ENCODE measurements at places on chromosomes 6 and 20.

DNA sequence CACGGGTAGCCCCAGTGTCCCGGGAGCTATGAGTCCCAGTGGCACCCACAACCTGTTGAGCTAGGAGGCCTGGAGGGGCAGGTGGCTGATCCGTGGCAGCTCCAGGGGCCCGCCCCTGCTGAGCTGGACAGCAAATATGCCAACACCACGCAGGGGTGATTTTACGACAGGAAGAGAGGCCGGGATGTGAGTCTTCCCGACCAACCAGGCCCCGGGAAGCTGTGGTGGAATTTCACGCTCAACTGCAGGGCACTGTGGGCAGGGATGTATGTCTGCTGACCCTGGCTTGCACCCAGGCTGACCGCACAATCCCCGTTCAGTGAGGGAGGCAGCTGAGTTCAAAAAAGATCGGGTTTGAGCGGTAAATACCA is 183.9 kb downstream of the ERMARD start:
- no peak for DNase-seq

GRCh38 chr6:105873211-105873704 is 212.9 kb upstream of the PRDM1 start:
- no peak for DNase-seq

- no peak for DNase-seq
Measured at GRCh38 chr6:84766118-84766798, 1.9 kb upstream of the TBX18 start.

DNA sequence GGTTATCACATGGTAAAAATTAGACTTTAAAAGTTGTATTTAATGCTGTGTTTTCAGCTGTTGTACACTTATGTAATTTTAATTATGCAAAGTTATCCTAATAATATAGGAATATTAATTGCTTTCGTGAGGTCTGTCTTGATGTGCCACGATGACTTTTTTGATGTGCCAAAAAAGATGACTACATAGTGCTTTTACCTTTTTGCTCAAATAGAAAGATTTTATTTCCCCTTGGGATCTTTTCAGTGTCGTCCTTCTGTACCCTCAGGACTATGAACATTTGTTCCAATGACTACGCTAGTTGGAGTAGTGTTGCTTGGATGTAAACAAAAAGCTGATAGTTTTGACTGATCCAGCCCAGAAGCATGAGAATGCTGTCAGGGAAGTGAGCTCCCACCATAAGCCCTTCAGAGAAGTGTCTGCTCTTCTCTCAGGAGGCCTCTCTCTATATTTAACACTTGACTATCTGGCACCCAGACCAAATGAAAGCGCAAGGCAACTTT is 1.2 kb upstream of the CD164 start:
- no peak for DNase-seq

DNA sequence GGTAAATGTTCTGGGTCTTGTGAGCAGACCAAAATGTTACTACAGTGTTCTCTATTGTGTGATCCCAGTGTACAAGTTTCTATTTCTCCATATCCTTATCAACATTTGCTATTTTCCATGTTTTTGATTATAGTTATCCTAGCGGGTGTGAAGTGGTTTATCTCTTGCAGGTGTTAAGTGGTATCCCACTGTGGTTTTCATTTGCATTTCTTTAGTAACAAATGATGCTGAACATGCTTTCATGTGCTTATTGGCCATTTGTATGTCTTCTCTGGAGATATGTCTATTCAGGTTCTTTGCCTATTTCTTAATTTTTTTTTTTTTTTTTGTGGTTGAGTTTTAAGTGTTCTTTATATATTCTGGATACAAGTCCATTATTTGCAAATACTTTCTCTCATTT is 35.5 kb downstream of the NSFL1C start:
- DNase-seq, result no peak

DNA sequence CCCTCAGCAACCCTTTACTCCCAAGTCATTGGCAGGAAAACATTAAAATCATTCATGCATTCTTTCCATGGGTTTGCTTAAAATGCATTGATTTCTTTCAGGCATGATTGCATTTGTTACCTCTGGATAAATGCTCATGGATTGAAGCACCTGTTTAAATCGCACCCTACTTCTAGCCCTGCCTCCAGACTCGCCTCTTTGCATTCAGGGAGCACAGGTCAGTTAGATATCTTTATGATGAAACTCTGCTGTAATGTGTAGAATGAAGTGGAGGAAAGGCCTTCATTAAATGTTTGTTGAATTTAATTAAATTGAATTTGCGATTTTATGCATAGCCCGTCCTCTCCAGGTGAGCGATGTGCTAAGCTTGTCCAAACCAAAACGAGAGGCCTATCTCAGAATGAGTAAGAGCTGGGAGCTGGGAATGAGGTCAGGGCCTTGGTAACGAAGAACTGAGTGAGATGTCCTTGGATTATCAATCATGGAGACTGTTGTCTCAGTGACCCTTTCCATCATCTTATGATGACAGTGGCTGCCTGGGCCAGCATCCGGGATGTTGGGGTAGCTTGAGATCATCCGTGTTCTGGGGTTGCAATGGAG is 210.1 kb downstream of the SYNDIG1 start:
- DNase-seq, result no peak

DNA sequence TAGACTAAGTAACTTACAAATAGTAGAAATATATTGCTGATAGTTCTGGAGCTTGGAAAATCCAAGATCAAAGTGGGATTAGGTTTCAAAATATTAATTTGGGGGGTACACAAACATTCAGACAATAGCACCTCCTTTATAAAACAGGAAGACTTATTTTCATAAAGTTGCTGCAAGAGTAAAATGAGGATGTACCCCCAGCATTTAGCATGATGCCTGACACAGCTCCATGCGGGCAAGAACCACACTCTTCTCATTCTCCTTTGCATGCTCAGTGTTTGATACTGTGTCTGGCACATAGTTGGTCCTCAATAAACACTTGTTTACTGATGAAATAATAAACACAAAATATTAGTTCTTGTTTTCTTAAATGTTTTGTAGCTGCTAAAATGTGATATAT is 332.9 kb downstream of the TFAP2A start:
- DNase-seq, result no peak

- DNase-seq, result no peak
Measured at GRCh38 chr6:103820148-103820547, 1039.6 kb downstream of the HACE1 start.

GRCh38 chr6:133184798-133185372 is 56.3 kb upstream of the EYA4 start:
- no peak for DNase-seq

GRCh38 chr20:32386091-32386490 is 28.0 kb downstream of the ASXL1 start:
- no peak for DNase-seq

- peak; percentile 67 for DNase-seq
Measured at GRCh38 chr20:33732166-33732970, 572 bp downstream of the ZNF341 start.

- no peak for DNase-seq
Measured at GRCh38 chr20:37892001-37892400, 10.9 kb upstream of the VSTM2L start.

DNA sequence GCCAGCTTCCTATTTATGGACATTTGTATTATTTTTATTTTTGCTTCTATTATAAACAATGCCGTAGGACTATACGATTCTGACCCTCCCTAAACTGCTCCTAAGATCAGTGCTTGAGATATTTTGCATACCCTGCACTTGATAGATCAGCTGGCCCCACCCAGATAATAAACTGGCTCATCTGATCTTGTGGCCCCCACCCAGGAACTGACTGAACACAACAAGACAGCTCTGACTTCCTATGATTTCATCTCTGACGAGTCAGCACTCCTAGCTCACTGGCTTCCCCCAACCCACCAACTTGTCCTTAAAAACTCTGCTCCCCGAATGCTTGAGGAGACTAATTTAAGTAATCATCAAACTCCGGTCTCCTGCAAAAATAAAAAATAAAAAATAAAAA is 34.9 kb upstream of the TFAP2A start:
- no peak for DNase-seq

DNA sequence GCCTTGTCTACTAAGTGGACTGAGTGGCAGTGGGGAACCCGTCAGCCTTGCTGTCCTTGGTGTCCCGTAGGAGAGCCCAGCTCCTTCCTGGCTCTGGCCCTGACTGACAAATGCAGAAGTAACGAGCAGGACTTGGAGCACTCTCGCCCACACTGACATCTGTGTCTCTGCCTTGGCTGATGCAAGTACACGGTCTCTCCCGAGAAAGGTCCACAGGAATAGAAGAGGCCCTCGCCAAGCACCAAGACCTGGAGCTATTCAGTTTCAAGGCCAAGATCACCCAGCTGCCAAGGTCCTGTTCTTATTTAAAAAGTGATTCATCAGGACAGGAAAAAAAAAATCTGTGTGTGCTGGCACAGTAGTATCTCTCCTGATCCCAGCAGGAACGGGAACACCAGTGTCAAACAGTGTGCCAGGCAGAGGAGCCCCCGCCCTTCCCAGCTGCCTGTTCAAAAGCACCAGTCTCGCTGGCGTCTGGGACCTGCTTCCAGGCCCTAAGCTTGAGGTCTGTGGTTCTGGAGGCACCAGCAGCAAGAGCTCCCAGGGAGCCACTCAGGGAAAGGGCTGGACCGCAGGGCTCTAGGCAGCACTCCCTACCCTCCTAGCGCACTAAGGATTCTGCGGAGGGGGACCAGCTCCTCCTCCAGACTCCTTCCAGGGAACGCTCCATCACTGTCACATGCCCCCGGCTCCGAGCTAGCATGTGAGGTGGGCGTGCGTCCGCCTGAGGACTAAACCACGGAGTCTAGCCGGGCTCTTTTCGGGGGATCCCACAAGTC is 376.9 kb downstream of the RNGTT start:
- no peak for DNase-seq

DNA sequence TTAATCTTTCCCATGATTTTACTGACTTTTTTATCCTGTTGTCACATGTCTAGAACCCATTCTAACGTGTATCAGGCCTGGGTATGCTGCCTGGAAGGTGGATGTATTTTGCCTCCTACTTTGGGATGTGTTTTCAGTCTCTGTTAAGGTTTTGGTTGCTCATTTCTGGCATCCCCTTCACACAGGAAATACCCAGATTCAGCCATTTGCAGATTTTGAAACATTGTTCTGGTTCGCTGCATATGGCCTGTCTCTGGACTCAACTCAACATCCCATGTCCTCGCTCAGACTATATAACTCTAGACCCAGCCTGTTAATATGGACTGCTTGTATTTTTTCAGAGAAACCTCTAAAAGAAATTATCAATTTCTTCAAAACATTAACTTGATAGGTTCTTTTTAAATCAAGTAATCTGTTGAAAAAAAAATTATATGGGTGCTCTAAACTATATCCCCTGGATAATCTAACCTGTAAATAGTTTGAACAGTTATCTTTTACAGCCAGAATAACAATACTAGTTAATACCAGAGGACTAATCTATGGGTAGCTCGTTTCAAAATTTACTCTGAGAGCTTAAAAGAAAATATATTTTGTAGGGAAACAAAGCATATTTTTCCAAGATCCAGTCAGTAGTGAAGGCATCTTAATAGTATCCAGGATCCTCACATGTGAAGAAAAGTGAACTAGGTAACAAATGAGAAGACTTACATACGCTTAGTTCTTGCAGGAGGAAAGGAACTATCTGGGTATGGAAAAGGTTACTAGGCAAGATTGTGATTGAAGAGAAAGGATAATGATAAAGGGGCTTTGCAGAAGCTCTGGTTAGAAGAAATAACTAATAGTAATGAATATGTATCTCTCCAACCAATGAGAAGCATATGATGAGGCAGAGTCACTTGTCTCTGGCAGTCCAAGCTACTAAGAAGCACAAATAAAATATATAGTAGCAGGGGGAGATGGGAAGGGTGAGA is 23.4 kb upstream of the HLA-DQB1 start:
- no peak for DNase-seq

- DNase-seq, result no peak
Measured at GRCh38 chr6:47484616-47485015, 7.0 kb downstream of the CD2AP start.

- DNase-seq, result no peak
Measured at GRCh38 chr20:62063315-62063980, 2.2 kb downstream of the TAF4 start.

- no peak for DNase-seq
Measured at GRCh38 chr6:139784222-139784769, 409.8 kb upstream of the CITED2 start.

- no peak for DNase-seq
Measured at GRCh38 chr6:111750753-111751673, 122.2 kb downstream of the FYN start.

DNA sequence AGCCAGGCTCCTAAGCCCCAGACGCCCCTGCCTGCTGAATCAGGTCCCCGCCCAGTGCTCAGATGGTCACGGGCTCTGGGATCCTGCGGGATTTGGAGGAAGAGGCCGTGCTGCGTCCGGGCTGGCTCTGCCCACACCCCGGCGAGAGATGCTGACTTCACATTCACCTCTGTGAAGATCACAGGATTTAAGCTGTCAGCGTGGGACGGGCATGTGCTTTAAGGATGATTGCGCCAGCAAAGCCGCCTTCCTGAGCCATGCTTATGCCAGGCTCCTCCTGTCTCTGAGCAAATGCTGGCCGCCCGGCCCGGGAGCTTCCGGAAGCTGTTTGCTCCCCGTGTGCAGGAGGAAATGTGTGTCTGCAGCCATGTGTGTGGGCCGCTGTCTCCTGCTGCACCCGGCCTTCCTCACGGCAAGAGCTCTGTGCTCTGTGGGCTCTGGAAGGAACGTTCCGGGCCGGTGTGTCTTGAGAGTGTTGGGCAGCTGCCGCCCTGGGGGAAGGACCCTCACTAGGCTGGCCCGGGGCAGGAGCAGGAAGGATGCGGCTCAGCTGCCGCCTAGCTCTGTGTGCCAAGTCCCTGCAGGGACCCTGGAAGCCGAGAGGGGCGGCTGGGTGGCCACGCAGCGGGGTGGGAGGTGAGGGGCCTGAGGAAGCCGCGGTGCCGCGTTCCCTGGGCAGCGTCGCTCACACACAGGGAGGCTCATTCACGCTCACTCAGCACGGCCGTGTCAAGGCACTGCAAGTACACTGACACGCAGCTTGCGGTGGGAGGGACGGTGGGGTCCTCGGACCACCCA is 19.0 kb upstream of the BHLHE23 start:
- DNase-seq, result no peak

DNA sequence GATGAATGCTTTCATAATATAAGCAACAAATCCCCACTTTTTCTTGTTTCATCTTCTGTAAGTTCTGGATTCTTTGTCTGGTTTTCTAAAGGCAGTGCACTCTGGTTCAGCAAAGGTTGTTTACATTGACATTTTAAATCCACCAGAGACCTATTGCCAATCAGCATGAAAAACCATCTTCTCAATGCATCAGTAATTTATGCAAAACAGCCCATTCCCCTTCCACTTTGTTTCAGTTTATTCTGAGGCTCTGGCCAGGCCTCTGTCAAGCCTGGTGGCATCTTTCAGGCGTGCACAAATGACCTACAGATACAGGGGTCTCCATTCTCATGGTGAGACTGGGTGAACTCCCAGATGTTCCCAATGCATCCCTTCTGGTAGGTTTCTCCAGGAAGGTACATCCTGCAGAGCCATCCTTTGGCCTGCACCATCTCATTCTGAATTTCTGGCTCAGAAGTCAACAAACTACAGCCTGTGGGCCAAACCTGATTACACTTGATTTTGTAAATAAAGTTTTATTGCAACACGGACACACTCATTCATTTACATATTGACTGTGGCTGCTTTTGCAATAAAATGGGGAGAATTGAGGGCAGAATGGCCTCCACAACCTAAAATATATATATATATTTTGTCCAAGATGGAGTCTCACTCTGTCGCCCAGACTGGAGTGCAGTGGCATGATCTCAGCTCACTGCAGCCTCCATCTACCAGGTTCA is 405.4 kb downstream of the PREX1 start:
- DNase-seq, result no peak
